ENCODE measurements at places on chromosomes 4 and X. TPM values are rescaled to one million over a fixed set of nuclear protein-coding genes. Genes with fewer than 3 reads are reported as not detected.

DNA sequence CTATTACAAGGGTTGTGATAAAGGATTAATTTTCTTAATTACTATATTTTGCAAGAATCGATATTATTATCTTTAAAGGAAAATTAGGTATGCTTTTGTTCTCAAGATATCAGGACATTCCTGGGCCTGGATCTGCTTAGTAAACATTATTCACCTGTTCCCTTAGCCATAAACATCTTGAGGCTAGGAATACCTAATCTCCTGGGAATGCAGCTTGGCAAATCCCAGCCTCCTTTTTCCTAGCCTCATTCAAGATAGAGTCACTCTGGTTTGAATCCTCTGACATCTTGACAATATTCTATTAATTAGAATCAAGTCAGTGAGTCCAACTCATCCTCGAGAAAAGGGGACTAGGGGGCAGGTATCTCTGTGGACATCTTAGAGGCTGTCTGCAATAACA, 327.1 kb downstream of the STIM2 start:
- H3K4me3 ChIP-seq: no peak overlapping the region
- no peaks in the 10 kb centered on the region for H3K4me1 ChIP-seq
- DNase-seq: no peak
- H3K27ac ChIP-seq: no peak overlapping the region
- no peaks in the 10 kb centered on the region for H3K36me3 ChIP-seq
- no peaks in the 10 kb centered on the region for H3K27me3 ChIP-seq

- no peaks in the 10 kb centered on the region for H3K36me3 ChIP-seq
- H3K27ac ChIP-seq: no peak overlapping the region
- no peak for DNase-seq
- no peaks in the 10 kb centered on the region for H3K4me1 ChIP-seq
- H3K4me3 ChIP-seq: no peak overlapping the region
Measured at GRCh38 chr4:7750523-7750922, 189.1 kb downstream of the AFAP1 start.

NPY1R gene
- 0.40 TPM for total RNA-seq

DNA sequence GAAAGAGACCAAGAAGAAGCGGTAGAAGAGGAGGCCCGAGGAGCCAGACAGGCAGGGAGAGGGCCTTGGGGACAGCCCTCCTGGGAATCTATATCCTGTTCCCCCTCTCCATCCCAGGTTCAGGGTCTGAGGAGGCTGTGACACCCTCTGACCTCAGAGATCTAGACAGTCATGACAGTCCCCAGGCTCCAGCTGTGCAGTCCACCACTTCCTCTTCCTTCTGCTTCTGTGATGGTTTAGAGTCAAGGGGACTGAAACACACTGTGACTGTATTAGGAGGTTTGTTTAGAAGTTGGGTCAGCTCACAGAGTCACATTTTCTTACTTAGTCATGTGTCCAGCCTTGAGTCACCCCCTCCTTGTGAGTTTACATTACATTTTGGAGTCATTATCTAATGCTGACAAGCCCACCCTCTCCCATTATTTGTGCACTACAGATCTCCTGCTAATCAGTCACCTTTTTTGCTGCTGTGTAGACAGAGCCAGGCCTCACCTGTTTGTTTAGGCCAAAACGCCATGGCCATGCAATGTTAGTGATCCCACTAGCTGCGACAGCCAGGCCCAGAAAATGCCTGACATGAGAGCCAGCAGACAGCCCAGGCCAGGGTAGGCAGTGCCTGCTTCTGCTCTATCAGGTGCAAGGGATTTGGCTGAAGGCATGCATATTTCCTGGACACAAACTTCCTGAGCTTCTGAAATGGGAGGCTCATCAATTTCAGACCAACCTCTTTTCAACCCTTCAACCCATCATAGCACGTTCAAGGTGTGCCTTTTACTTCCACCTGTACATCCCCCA, 26.0 kb downstream of the MANBA start:
- H3K36me3 ChIP-seq: no peaks in the 10 kb centered on the region
- no peak overlapping the region for H3K27ac ChIP-seq
- peaks cover 23% of the 10 kb centered on the region for H3K4me1 ChIP-seq
- no peaks in the 10 kb centered on the region for H3K27me3 ChIP-seq
- no peak for DNase-seq
- no peak overlapping the region for H3K4me3 ChIP-seq

GRCh38 chr4:2786794-2787229, 6.1 kb upstream of the SH3BP2 start:
- no peak overlapping the region for H3K4me3 ChIP-seq
- H3K4me1 ChIP-seq: peaks cover 28% of the 10 kb centered on the region
- no peaks in the 10 kb centered on the region for H3K27me3 ChIP-seq
- no peaks in the 10 kb centered on the region for H3K36me3 ChIP-seq
- H3K27ac ChIP-seq: peak overlapping the region; percentile 79

ITGB1BP2 gene
- total RNA-seq: 96.6 TPM

- no peak overlapping the region for H3K27ac ChIP-seq
- no peaks in the 10 kb centered on the region for H3K36me3 ChIP-seq
- H3K4me1 ChIP-seq: no peaks in the 10 kb centered on the region
- H3K4me3 ChIP-seq: no peak overlapping the region
- DNase-seq: no peak
- no peaks in the 10 kb centered on the region for H3K27me3 ChIP-seq
Measured at GRCh38 chr4:10620935-10621488, 63.6 kb downstream of the CLNK start.

DNA sequence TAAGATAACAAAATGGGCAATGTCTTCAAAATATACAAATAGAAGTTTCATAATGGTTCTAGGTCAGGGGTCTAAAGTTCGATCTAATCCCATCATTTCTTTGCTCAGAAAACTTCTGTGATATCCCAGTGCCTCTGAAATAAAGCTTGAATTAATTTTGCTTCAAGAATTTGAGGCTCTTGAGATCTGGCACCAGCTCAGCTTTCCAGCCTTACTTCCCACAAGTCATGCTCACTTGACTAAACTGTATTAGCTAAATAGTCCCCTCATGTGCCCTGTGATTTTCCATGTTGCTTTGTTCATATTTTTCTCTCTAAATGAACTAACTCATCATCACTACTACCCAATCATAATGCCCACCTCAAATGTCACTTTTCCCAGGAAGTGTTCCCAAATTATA, 50.8 kb upstream of the MBNL3 start:
- H3K36me3 ChIP-seq: no peaks in the 10 kb centered on the region
- DNase-seq: no peak
- no peak overlapping the region for H3K27ac ChIP-seq

DNA sequence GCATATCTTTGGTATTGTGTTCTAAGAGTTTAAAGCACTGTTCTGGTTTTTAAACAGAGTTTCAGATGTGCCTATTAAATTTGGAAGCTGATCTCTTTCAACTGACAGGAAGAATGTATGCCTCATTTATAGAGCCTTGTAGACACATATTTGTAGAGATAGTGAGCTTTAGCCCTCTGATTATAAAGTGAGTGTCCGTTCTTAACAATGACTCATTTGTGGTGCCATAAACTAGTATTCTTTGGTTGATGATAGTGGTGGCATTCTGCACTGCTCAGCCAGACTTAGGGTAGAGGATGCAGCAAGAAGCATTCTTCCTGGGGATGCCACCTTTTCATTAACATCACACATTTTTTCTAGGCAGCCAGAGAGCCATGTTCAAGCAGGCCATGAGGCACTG, 121.7 kb downstream of the TLL1 start:
- no peaks in the 10 kb centered on the region for H3K36me3 ChIP-seq
- H3K4me3 ChIP-seq: no peak overlapping the region
- H3K4me1 ChIP-seq: no peaks in the 10 kb centered on the region
- H3K27me3 ChIP-seq: no peaks in the 10 kb centered on the region
- no peak for DNase-seq

GRCh38 chr4:185502386-185502785, 30.9 kb upstream of the CCDC110 start:
- no peak for DNase-seq
- H3K4me3 ChIP-seq: no peak overlapping the region
- H3K27ac ChIP-seq: no peak overlapping the region
- H3K27me3 ChIP-seq: no peaks in the 10 kb centered on the region
- H3K36me3 ChIP-seq: peaks cover 59% of the 10 kb centered on the region

DNA sequence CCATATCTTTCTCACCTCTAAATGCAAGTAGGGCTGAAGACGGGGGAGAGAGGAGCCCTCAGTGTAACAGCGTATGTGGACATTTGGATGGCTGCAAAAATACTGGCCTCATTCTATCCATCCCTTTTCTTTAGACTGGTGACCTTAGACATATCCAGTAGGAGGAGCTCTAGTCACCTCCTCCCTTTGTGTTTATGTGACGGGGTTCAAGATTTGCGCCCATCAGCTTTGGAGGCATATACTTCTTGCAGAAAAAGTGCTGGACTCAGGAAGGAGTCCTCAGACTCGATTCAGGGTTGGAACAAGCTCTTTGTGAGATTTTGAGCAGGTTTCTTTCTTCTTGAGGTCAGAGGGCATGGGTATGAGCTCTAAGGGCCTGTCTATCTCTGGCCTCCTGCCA, 86.2 kb downstream of the MAMLD1 start:
- H3K4me1 ChIP-seq: no peaks in the 10 kb centered on the region
- no peak for DNase-seq
- no peaks in the 10 kb centered on the region for H3K27me3 ChIP-seq
- H3K4me3 ChIP-seq: no peak overlapping the region
- no peak overlapping the region for H3K27ac ChIP-seq

DNA sequence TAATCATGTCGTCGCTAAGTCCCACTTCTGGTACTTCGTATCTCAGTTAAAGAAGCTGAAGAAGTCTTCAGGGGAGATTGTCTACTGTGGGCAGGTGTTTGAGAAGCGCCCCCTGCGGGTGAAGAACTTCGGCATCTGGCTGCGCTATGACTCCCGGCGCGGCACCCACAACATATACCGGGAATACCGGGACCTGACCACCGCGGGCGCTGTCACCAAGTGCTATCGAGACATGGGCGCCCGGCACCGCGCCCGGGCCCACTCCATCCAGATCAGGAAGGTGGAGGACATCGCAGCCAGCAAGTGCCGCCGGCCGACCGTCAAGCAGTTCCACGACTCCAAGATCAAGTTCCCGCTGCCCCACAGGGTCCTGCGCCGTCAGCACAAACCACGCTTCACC, 11.3 kb downstream of the PNCK start:
- H3K4me3 ChIP-seq: peak overlapping the region; percentile 12
- H3K36me3 ChIP-seq: no peaks in the 10 kb centered on the region

TCP11X2 gene
- total RNA-seq: not detected

GRCh38 chr4:113781439-113782040, 20.0 kb upstream of the CAMK2D start:
- DNase-seq: no peak
- no peaks in the 10 kb centered on the region for H3K36me3 ChIP-seq
- H3K4me3 ChIP-seq: no peak overlapping the region
- H3K4me1 ChIP-seq: no peaks in the 10 kb centered on the region
- no peak overlapping the region for H3K27ac ChIP-seq

GRCh38 chr4:172751550-172751949, 417.1 kb upstream of the GALNT7 start:
- no peaks in the 10 kb centered on the region for H3K27me3 ChIP-seq
- DNase-seq: no peak
- no peaks in the 10 kb centered on the region for H3K4me1 ChIP-seq
- H3K36me3 ChIP-seq: no peaks in the 10 kb centered on the region
- H3K27ac ChIP-seq: no peak overlapping the region

DNA sequence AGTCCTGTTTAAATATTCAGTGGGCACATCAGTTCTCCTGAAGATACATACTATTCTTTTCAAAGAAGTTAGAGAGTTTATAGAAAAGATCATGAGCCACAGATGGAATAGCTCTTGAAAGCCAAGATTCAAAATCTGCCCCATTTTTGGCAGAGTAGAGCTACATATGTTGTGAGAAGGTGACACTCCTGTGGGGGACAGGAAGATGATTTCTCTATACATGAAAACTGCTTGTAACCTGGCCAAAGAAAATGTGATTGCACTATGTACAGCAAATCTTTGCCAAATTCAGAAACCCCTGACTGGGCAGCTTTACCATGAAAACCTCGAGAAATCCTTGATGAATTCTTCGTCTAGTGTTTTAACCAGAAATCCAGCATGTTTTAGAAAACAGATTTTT, 44.9 kb downstream of the GPM6A start:
- H3K27me3 ChIP-seq: no peaks in the 10 kb centered on the region
- DNase-seq: no peak
- no peaks in the 10 kb centered on the region for H3K4me1 ChIP-seq
- H3K27ac ChIP-seq: no peak overlapping the region

- peaks cover 3% of the 10 kb centered on the region for H3K4me1 ChIP-seq
- no peaks in the 10 kb centered on the region for H3K36me3 ChIP-seq
- H3K4me3 ChIP-seq: no peak overlapping the region
- H3K27ac ChIP-seq: no peak overlapping the region
Measured at GRCh38 chr4:24793219-24794005, 2.0 kb upstream of the SOD3 start.

HTN1 gene
- total RNA-seq: not detected

ZMAT1 gene
- 2.6 TPM for total RNA-seq

All from heart left ventricle (tissue), 16 donors.